Activated T-cell treated with anti-CD3 and anti-CD28 coated beads for 24 hours (primary cell): ENCODE measurements at places on chromosomes 7 and 10.

DNA sequence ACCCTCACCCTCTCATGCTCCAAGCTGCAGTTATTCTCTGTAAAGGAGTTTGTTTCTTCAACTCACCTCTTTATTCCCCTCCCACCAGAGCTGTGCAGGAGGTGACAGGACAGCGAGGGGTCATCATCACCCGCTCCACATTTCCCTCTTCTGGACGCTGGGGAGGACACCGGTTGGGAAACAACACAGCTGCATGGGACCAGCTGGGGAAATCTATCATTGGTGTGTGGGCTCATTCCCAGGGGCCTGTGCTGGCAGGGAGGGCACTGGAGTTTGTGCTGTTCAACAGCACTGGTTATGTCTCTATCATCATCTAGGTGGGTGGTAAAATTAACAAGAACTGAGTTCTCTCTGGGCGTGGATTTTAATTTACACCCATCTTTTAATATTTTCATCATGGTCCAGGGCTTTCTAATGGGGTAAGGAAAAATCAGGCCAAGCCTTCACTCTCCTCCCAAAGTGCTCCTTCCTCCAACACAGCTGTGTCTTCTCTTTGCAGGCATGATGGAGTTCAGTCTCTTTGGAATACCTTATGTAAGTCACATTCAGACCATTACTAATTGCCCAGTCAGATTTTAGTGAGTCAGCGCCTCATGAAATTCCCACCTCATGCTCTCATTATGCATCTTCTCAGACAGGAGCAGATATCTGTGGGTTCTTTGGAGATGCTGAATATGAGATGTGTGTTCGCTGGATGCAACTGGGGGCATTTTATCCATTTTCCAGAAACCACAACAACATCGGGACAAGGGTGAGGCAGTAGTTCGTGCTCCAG is 61.6 kb downstream of the PRSS58 start:
- no peak for DNase-seq

- no peak for DNase-seq
Measured at GRCh38 chr7:130114374-130114773, 44.0 kb downstream of the KLHDC10 start.

DNA sequence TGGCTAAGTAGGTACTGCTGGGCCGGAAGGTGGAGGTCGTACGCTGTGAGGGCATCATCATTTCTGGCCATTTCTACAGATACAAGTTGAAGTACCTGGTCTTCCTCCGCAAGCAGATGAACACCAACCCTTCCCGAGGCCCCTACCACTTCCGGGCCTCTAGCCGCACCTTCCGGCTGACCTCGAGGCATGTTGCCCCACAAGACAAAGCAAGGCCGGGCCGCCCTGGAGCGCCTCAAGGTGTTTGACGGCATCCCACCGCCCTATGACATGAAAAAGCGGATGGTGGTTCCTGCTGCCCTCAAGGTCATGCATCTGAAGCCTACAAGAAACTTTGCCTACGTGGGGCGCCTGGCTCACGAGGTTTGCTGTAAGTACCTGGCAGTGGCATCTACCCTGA is 56.8 kb downstream of the ATXN7L1 start:
- DNase-seq, result no peak

GRCh38 chr7:107744345-107744750 is 406 bp downstream of the CBLL1 start:
- no peak for DNase-seq

GRCh38 chr7:129202058-129202777 is 13.8 kb downstream of the SMO start:
- DNase-seq, result no peak

- no peak for DNase-seq
Measured at GRCh38 chr10:11149807-11150141, 132.1 kb downstream of the CELF2 start.

- DNase-seq, result no peak
Measured at GRCh38 chr10:35934642-35934995, 292.5 kb upstream of the FZD8 start.

DNA sequence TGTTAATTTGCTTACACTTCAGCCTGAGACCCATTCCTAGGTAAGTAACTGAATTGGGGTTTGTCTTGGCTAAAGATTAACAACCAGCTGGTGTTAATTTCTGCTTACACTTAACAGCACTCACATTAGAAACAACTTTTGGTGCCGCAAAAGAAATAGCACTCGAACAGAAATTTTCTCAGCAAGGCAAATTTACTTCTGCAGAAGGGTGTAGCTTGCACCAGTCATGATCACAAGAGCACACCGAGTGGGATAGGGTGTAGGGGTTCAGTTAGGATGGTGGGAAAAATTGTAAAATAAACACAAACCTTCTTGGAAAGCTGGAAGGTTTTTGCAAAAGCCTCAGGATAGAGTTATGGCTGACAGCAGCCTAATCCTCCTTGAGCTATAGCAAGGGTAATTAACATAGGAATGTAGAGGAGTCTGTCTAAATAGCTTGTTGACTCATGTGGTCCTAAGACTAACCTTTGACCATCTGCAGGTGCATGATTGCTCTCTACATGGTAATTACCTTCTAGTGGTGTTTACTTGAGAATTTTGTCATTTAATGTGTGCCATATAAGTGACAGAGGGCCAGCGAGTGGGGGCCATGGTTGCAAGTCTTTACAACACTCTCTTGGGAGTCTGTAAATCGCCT is 67.8 kb upstream of the CDK13 start:
- no peak for DNase-seq

GRCh38 chr10:98262571-98262970 is 5.4 kb downstream of the LOXL4 start:
- DNase-seq, result no peak

DNA sequence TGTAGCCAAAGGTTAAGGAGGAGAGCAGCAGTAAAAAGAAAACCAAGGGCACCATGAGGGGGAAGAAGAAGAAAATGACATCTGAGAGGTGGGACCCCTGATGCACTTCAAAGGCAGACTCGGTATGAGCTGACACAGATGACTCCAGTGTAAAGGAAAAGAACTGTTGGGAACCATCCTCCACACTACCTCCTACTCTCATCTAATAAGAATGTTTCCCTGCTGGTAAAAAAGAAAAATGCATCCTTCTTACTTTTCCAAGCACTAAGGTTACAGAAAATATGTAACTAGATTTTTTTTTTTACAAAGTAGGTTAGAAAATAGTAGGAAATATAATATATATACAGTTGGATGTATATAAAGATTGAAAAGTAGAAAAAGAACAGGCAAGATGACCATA is 16.9 kb downstream of the TAS2R41 start:
- DNase-seq, result no peak

DNA sequence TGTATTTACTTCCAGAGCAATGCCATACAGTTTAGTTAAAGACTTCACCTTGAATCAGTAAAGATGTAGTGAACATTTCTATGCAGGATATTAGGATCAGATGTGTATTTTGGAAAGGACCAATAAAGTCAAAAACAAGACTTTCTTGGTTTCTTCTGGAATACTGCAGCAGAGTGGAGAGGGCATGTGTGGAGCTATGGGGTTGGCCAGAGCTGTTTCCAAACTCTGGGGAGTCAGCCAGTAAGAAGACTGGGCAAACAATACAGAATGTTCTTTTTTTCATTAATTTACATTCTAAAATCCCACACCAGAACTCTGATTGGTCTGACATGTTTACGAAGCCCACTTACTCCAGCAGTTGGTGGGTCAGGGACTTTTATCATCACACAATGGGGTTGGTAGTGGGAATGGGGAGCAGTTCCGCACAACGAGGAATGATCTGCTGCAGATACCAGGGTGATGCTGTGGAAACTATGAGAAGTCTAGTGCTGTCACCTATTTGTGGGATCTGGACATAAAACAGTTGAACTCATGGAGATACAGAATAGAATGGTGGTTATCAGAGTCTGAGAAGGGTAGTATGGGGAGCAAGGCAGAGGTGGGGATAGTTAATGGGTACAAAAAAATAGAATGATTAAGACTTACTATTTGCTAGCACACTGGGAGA is 267.7 kb downstream of the MALRD1 start:
- no peak for DNase-seq

DNA sequence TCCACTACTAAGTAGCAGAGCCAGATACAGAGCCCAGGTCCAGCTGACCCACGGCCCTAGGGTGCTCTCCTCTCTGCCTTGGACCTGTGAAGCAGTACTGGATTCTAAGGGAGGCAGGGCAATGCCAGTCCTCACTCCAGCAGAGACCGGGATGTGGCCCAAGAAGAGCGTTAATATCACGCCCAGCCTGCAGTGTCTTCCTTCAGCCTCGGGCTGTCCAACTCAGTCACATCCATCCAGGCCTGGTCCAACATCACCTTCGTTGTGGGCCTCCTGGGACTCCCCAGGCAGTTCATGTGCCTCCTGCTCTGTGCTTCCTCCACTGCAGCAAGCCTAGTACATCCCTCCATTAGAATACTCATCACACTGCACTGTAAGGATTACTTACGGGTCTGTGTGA is 114.5 kb downstream of the GRID1 start:
- DNase-seq, result no peak

GRCh38 chr10:93756118-93756517 is 1.6 kb upstream of the LGI1 start:
- DNase-seq, result no peak

DNA sequence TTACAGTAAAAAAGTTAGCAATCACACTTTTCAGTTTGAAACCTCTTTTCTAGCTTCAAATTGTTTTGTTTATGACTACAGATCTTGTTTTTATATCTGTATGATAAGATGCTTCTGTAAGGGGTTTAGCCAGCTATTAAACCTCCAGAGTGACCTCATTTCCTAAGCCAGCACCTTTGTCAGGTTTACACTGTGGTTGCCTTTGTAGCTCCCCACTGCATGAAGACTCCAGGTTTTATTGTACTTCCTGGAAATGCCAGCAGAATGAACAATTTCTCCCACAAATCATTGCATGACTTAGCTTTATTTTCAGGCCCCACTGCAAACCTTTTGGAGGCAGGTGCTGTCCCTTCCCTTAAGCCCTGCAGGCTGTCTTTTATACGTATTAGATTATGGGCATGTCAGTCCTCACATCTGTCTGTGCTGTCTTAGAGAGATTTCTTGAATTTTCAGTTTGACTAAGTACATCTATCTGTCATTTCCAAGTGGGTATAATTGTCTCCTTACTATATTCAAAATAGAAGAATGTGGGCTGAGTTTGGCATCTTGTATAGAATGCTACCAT is 8.2 kb upstream of the AGR3 start:
- DNase-seq, result no peak

DNA sequence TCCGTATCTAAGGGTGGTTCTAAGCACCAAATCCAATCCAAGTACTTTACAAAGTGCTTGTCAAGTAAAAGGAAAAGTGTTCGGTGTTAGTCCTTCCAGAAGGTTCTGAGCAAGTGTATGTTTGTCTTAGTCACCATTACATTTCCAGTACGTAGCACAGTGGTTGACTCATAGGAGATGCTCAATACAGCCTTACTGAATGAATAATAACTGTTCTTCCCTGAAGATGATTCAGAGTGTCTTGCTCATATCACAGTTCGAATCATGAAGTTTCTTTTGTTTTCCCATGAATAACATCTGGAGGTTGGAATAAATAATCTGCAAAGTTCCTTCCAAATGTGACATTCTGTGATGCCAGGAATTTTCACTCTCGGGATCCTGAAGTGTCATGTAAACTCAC is 53.4 kb downstream of the WNT2 start:
- no peak for DNase-seq

DNA sequence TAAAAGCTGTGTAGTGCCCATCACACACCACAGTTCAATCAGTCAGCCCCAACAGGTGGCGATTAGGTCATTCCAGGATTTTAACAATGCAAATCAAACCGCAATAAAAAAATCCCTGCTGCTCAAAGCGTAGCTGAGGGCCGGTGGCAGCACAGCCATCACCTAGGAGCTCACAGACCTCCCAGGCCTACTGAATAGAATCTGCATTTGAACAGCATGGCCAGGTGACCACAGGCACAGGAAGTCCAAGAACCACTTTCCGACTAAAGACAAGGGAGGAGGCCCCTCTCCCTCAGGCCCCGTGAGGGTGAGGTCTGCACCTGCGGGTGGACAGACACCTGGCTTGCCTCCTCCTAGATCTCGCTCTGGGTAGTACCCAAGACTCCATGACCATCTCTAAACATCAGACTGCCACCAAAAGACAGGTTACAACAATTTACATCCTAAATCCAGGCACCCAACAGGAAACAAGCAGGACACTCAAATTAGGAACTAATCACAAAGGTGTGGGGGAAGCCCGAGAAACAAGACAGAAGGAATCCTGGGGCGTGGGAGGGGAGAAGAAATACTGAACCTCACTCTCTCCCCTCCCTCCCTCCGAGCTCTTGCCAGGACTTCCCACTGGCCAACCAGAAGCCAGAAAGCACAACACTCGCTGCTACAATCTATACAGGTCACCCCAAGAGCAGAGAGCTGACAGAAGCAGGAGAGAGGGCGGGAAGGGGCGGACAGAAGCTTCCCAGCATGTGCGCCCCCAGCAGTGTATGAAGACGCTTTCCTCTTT is 19.2 kb downstream of the GNA12 start:
- no peak for DNase-seq

- no peak for DNase-seq
Measured at GRCh38 chr7:40536421-40536820, 401.6 kb downstream of the SUGCT start.

DNA sequence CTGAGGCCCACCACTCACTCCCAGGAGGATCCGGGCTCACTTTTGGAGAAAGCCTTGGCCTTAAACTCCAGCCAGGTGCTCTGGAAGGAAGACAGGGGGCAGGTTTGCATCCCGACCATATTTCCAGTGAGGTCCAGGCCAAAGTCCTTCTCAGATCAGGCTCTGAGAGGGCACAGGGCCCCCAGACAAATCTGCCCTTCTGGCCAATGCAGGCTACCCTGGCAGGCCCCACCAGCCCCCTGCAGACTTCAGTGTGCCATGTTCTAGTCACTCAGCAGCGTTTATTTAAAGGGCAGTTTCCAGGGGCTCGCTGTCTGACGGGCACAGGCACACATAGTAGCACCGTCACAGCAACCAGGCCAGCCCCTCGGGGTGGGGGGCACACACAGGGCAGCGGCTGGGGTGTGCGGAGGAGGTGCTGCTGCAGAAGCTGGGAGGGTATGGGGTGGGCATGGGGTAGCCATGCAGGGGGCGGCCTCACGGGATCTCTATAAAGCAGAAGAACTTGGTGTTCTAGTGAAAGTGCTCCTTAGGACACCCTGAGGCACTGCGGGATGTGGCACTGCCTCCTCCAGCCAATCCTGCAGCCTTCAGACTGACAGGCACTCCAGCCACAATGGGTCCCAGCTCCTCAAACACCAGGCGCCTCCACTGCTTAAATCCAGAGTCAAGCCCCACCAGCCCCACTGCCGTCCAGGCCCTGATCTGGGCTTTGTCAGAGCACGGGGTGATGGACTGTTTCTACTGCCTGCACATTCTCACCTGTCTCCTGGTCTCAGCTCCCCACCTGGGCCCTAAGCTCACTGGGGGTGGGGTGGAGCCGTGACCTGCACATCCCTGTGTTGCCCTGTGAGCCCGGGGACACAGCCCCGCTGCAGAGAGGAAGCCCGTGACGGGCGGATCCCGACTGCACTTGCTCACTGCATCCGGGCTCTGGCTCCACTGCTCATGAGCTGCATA is 9.6 kb upstream of the PYROXD2 start:
- no peak for DNase-seq

GRCh38 chr7:112074464-112074863 is 131.7 kb downstream of the DOCK4 start:
- DNase-seq, result no peak

GRCh38 chr10:100775386-100775785 is 30.0 kb downstream of the PAX2 start:
- DNase-seq, result no peak

- no peak for DNase-seq
Measured at GRCh38 chr7:84637568-84638338, 443.2 kb upstream of the SEMA3A start.
